ENCODE measurements at places on chromosomes 7 and 10. TPM values are rescaled to one million over a fixed set of nuclear protein-coding genes. Genes with fewer than 3 reads are reported as not detected.

ACSL5 gene
- 39.7 TPM for total RNA-seq

ITGA8 gene
- total RNA-seq, result not detected

NXPH1 gene
- total RNA-seq, result not detected

ANKRD61 gene
- not detected for total RNA-seq

PON3 gene
- total RNA-seq, result not detected

Data from naive thymus-derived CD4-positive, alpha-beta T cell (primary cell).